ENCODE measurements at places on chromosomes 5 and 9.

DNA sequence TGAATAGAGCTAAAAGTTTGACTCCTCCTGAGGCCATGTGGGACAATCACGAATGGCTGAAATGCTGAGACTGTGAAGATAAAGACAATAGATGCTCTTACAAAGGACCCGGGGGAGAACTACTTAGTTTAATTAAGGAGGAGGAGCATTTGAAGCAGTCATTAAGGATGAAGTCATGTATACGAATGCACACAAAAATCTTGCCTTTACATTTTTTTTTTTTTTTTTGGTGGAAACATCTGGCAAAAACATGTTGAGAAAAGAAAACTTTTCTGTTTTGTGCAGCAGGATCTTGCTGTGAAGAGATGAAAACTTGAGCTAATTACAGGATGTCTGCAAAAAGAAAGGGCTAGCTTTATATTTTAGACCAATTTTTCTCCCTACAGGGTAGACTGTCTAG is 42.3 kb upstream of the NR3C1 start:
- no peak for DNase-seq

- no peak for DNase-seq
Observed at GRCh38 chr5:41510176-41510831, at the start of gene PLCXD3. TSS of gene PLCXD3 (minus strand) at chr5:41510601. CDS start at chr5:41510526, 75 bp downstream.

DNA sequence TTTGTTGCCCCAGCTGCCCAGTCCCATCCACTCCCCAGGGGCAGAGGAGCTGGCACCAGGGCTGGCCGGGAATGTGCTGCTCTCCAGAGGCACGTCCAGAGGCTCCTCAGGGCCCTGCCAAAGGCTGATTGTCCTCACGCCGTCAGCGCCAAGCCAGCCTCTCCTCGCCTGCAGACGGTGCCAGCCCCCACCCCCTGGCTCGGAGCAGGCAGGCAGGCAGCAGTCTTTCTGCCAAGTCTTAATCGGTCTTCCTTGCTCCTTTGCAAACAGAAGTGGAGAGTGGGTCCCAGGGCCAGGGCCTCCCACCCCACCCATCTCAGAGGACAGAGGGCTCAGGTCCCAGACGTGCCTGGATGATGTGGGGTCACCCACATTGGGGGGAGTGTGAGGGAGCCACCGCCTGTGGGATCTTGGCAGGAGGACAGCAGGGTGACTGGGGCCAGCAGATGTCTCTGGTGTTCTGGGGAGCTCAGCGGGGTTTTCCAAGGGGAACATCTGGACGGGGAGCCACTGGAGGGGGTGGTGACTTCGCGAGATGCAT is 36.3 kb downstream of the FAM163B start:
- DNase-seq, result no peak

GRCh38 chr5:119270121-119270565 is 85.7 kb upstream of the TNFAIP8 start:
- DNase-seq, result no peak

DNA sequence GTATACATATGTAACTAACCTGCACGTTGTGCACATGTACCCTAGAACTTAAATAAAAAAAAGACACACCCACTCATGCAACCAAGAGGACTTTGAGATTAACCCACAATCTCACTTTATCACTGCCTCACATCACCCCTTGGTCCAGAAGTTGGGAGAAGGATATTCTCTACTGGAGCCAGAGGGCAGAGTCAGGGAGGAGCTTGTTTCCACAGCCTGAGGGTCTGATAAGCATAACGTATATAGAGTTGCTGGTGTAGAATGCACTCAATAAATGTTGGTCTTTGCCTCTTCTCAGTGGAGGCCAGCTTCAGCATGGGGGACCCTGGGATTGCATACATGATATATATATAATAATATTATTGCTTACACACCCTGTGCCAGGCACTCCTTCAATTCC is 10.1 kb downstream of the KCNV2 start:
- no peak for DNase-seq

DNA sequence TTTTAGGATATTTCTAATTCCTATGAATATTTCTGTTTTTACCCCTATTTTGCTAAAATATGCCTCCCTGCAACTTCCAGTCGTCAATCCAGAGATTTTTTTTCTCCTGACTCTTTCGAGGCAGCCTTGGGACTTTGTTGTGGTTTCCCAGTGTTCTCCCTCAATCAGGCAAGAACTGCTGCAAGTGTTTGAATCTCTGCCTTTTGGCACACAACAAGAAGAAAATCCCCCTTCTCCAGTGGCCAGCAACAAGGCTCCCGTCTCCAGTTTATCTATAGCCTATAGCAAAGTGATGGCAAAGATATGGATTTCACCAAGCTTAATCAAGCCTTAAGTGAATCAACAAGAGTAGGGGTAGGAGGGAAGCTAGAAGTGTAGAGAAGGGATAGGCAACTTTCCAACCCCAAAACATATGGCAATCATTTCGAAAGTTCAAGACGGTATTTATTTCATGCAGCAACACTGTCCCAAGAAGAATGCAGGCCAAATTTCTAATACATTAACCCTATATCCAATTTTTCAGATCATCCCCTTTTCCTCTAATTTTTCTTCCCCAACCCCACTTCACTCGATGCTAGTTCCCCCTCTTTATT is 37.7 kb upstream of the PAPPA start:
- DNase-seq, result no peak

- DNase-seq, result no peak
Observed at GRCh38 chr9:98255061-98255577, 330 bp downstream of the TBC1D2 start.

DNA sequence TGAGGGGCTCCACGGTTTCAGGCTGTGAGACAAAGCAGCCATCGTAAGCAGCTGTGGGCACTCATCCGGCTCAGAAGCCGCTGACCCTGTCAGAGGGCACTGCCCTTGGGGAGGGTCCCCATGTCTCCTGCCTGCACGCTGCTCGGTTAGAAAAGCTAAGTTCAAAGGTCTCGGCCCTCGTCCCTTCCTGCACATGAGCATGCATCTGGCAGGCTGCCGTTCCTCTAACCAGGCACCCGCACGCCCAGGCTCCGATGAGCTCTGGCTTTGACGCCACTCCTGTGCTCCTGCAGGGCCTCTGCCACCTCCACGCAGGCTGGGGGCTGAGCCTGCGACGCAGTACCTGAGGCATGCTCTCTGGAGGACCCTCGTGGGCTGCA is 51.3 kb downstream of the NKD2 start:
- no peak for DNase-seq

DNA sequence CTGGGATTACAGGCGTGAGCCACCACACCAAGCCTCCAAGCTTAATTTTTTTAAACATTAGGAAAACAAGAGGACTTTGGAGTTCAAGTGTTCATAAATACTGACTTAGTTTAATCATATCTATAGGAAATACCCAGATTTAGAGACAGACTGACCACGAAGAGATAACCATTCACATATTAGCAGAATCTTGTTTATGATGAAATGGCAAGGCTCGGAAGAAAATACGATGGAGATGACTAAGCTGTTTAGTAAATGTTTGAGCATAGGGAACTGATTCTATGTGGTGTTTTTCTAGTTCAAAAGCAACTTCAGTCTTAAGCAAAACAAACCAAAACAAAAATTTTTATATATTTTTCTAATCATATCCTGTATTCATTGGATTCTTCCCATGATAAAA is 13.5 kb upstream of the TUSC1 start:
- no peak for DNase-seq

DNA sequence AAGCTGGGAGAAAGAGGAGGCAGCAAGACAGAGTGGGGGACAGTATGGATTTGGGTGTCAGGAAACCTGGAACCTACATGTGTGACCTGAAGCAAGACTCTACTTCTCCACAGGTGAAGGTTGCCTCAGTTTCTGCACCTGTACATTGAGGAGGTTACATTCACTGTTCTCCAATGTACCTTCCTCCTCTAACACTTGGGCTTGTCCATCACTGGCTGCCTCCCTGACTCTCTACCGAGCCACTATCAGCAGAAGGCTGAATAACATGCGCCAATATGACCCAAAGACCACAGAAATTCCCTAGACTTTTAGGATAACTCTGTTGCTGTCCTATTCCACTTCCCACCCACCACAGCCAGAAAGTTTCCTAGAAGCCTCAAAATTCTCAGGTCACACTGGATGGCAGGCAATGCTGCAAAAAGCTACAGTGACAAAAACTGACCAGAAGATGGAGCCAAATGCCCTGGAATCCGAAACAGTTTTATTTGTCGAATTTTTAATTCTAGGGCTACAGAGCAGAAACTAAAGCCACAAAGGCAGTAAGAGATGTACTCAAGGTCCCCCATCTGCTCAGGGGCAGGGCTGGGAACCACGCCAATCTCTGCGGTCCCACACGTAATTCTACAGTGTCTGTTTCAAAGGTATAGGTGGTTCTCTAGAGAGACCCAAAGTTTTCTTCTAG is 64.4 kb downstream of the FAM114A2 start:
- no peak for DNase-seq

- no peak for DNase-seq
Observed at GRCh38 chr9:117992006-117992405, 287.8 kb downstream of the TLR4 start.

DNA sequence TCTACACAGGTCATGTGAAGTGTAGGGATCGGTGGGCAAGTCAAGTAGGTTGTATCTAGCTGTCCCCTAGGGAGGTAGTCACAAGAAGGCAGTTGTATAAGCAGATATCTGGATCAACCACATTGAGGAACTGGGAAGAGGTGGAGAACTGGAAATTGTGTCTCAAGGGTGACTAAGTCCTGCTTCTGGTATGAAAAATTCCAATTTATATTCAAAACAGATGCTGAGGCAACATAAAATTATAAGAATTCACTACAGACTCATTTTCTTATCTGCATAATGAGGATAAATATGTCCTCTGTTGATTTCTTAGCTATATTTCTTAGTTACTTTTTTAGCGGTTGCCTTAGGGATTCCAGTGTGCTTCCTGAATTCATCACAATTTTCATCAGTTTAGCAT is 46.8 kb downstream of the GALNT12 start:
- no peak for DNase-seq
